ENCODE measurements at places on chromosomes 7 and 10.

GRCh38 chr7:56121440-56121839 is 5.2 kb upstream of the NUPR2 start:
- DNase-seq = no peak

GRCh38 chr7:11830582-11831155 is 1.3 kb downstream of the THSD7A start:
- no peak for DNase-seq

DNA sequence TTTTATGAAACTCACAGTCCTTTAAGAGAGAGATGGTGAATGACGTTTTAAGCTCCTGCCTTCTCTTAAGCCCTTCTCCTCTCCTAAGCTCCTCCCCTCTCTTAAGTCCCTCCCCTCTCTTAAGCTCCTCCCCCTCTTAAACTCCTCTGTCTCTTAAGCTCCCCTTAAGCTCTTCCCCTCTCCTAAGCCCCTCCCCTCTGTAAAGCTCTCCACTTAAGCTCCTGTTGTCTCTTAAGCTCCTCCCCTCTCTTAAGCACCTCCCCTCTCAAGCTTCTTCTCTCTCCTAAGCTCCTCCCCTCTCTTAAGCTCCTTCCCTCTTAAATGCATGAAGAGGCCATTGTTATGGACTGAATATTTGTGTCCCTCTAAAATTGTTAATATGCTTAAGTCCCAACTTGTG is 1180.6 kb upstream of the AUTS2 start:
- DNase-seq = no peak

DNA sequence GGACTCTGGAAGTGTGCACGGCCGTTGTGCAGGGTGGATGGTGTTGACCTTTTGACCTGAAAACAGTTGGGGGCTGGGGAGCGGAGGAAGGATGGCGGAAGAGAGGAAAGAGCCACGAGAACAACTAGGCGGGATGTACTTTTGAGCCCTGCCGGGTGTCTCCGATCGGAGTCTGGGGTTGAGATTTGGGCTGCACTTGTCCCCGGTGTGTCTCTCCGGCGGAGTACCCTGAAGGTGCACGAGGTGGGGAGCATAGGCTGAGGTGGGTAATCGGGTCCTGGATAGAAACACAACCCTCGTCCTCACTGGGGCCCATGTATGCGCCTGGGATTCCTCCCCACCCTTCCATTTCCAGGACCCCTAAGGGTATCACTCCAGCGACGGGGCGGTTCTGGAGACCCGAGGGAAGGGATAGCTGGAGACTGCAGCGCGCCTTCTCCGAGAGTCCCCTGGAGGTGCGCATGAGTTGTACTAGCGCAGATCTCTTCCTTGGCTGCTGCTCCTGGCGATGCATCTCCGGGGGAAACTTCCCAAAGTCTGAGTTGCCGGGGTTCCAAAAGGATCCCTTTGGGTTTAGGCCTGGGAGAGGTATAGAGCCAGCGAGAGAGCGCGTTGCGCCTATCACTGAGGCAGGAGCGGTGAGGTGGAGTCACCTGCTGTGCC is 4.6 kb upstream of the HMX2 start:
- DNase-seq = no peak

GRCh38 chr7:156725936-156726335 is 85.4 kb downstream of the RNF32 start:
- no peak for DNase-seq

- no peak for DNase-seq
Observed at GRCh38 chr10:113764582-113764981, 13.1 kb downstream of the PLEKHS1 start.

DNA sequence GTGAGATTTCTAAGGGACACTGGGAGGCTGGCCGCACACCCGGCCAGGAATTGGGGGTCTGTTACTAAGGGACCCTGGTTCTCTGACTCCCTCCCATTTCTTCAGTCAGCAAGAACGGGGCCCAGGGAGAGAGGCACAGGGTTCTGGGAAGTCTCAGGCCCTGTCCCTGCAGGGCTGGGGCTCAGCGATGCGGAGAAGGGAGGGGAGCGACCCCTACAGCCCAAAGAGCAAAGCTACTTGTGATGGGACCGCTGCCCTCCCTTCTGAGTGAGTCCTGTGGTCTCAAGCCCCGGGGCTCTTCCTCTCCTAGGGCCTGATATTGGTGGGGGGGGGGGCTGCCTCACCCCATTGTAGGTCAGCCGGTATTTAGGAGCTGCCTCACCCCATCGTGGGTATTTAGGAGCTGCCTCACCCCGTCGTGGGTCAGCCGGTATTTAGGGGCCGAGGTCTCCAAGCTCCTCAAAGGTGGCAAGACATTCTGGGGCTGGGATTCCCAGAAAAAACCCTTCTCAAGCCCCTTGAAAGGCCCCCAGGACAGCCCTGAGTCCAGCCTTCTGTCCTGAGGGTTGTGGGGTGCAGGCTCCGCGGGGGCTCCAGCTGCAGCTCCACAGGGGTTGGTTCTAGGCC is 16.9 kb upstream of the NKX6-2 start:
- no peak for DNase-seq

DNA sequence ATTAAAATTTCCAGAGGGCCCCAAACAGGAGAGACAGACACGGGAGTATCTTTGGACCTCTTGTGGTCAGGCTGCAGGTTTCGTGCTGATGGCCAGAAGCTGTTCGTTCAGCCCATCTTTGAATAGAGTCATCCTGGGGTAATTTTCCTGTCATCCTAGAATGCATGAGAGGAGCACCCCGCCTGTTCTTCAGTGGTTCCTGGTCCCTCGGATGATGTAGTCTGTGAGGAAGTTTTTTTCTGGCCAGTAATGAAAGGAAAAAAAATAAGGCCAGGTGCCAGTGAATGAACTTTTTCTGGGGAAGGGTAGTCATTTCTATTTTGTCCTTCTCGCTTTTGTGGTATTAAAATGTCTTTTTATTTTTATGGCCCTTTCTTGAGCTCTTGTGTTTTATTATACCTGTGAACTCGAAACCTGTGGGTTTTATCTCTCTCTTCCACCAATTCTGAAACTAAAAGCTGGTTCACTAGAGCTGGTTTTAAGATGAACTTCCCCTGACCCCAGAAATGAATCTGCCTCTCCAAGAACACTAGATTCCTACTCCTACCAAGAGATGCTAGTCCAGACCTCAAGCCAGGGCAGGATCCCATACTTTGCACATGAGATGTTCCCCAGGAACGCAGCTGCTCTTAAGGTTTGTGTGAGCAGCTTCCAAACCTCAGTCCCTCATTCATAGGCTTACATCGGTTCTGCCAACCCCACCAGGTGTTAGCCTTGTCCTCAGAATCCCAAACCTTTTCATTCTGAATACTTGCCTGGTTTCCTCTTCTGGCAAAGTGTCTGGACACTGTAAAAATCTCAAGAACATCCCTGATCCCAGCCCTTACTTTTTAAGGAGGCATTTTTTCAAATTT is 15.4 kb upstream of the MEST start:
- DNase-seq = peak; percentile 74

Data from femur (tissue), 1 donor.